ENCODE measurements at places on chromosomes 6 and 20. TPM values are rescaled to one million over a fixed set of nuclear protein-coding genes. Genes with fewer than 3 reads are reported as not detected.

- no peak for DNase-seq
Observed at GRCh38 chr6:48973491-48973890, 489.6 kb downstream of the MMUT start.

GRCh38 chr20:49758781-49759180 is 45.1 kb upstream of the B4GALT5 start:
- no peak for DNase-seq

- DNase-seq: peak; percentile 15
Observed at GRCh38 chr6:138987080-138987642, 892 bp downstream of the REPS1 start.

DNA sequence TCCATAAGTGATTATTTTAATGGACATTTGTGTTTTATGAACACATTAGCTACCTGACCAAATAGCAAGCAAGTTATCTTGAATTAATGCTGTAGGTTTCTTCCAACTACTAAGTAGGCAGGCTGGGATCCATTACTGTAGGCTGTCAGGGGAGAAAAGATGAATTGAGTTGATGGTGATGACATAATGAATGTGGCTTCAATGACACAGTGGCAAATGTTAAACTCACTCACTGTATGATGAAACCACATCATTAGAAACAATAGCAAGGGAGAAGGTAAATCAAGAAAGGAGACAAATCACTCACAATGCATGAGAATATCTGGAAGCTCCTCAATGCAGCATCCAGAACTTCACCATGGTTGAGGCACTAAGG is 529.7 kb upstream of the CITED2 start:
- DNase-seq: no peak

GRCh38 chr20:34131491-34131890 is 19.4 kb upstream of the EIF2S2 start:
- DNase-seq: no peak

DNA sequence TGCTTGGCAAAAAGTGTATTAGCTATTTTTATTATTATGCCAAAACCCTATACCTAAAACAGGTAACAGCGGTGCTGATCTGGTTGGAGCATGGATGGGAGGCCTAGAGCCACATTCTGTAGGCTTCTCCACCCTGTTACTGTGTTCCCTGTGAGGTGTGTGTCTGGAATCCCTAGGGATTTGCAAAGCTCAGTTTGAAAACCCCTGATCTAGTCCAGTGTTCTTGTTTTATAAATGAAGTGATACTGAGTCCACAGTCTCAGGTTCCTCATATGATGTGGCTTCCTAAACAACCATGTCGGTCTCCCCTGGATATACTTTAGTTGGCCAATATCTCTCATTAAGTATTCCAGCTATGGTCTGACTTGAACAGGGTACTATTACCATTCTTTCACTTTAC is 16.3 kb downstream of the ACSS2 start:
- no peak for DNase-seq

- DNase-seq: no peak
Observed at GRCh38 chr6:47512872-47513271, 35.3 kb downstream of the CD2AP start.

- no peak for DNase-seq
Observed at GRCh38 chr6:71277926-71278600, 10.5 kb upstream of the OGFRL1 start.

GRCh38 chr20:33781945-33782344 is 29.2 kb upstream of the CHMP4B start:
- no peak for DNase-seq

GRCh38 chr6:34236131-34236442 is 586 bp upstream of the HMGA1 start:
- no peak for DNase-seq

DNA sequence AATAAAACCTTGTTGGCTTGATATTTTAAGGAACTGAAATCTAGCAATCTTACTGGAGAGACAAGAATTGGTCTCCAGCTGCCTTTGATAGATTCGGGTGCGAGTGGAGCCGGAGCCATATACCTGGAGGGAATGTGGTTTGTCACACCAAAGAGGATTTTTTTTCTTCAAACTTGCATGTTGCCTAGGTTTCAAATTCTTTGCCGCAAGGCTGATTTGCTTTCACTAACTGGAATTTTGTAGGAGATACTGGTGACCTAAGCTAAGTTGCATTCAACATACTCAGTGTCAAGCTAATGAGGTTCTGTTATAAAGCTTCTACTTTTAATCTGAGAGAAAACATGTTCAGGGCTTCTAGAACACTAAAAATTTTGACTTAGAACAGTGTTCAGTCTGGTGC is 39.7 kb upstream of the ASIP start:
- no peak for DNase-seq

DNA sequence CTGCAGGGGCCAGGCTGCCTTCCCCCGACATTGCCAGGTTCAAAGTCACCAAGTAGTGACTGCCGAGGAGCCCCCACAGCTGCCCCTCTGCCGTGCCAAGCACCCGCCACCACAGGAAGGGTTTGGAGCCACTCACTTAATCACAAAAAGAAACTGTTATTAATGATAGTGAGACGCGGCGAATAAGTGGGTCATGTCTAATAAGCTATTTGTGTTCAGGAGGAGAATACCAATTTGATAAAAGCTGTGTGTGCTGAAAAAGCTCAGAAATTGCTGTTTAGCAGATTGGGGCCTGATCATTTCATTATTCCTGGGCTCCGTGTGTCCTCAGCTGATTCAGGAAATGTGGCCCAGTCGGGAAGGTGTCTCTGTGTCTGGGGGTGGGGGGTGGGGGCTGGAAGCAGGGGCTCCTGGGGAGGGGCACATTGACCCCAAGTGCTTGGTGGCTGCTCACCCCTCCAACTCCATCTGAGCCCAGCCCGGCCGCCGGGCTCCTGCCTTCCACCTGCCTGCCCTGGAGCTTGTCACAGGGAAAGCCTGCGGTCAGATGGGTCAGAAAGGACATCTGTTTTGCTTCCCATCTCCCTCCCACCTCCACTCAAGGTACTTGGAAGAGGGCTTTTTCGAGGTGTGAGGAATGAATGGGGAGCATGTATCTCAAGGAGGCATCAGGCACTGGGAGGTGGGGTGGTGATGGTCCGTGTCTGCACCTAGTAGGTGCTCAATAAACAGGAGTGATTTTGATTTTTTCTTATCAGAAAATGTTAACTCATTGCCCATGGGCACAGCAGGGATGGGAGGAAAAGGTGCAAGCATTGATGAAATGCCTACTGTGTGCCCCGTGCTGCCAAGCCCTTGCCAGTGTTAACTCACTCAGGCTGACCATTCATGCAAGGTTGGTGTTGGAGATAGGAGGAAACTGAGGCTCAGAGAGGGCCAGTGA is 3.0 kb downstream of the VSTM2L start:
- no peak for DNase-seq

DNA sequence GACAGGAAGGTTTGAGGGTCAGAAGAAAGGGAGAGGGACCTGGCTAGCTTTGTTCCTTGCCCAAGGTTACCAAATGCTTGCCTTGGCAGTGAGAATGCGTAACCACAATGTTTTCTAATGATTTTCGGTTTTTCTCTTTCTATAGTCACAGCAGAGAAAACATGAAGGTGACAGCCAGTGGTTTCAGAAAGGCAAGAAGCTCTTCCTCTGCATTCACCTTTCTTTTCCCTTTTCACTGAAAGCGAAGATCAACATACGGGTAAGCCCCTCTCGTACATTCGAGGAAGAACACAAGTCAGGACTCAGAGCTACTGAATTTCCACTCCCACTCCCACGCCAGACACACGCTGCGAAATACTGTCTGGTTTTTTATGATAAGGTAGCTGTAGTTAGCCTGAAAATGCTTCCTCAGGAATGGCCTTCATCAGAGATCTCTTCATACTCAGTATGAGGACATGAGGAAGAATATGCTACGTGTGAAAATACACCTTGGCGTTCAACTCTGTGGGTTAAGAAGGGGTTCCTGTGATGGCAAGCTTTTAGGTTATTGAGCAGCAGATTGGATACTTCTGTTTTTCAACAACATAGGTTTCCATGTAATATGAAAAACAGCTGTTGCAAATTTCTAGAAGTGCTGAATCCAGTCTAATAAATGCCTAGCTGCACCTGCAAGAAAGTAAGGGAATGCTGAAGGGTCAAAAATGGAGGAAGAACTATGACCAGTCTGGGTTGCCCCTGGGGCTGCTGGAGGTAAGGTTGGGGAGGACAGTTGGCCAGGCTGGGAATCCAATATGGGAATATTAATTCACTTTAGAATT is 7.4 kb upstream of the CD83 start:
- no peak for DNase-seq

GRCh38 chr6:73309535-73309784 is 44.6 kb downstream of the DPPA5 start:
- no peak for DNase-seq

DNA sequence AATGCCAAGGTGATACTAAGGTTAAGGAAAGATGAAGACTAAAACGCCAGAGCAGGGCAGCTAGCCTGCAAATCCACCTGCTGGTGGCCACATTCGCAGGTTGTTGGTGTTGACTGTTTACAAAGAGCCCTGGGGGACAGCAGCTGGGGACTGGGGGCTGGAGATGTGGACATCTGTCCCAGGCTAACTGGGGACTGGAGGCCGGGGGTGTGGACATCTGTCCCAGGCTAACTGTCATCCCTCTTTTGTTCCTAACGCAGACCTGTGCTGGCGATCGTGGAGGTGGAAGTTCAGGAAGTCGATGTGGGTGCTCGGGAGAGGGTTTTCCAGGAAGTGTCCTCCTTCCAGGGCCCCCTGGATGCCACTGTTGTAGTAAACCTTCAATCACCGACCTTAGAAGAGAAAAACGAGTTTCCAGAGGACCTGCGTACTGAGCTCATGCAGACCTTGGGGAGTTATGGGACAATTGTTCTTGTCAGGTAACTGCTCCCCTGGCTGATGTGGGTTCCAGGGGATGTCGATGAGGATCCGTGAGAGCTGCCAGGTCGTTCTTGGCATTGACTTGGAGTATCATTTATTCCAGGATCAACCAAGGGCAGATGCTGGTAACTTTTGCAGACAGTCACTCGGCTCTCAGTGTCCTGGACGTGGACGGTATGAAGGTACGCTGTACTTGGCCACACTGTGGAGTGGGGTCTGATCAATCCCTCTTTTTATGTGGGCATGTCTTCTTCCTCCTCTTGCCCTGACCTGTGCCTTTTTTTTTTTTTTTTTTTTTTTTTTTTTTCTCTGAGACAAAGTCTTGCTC is 87.0 kb downstream of the SERAC1 start:
- DNase-seq: no peak

DNA sequence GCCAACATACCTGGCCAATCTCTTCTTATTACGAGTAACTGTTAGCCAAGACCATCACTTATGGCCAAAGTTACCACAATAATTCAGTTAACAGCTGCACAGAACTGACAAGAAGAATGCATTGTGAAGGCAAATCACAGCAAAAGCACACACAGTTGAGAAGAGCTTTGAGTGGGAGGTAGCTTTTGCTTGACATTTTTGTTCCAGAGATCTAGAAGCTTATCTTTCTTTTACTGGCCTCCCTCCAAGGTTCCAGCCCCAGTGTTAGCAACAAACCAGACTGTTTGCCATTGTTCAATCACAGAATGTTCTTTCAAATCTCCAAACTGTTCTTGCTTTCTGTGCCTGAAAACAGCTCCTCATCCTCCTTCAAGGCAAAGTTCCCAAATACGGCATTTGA is 35.9 kb upstream of the IRAK1BP1 start:
- DNase-seq: no peak

GRCh38 chr6:150711584-150712504 is 112.2 kb downstream of the PLEKHG1 start:
- peak; percentile 36 for DNase-seq

GRCh38 chr6:24666097-24666640 is 530 bp downstream of the TDP2 start:
- DNase-seq: no peak

The PRL gene
- not detected for total RNA-seq

The IMPG1 gene
- total RNA-seq: not detected

The BEND3 gene
- total RNA-seq: 2.3 TPM

The MAFB gene
- total RNA-seq: 3.7 TPM

The SNAI1 gene
- total RNA-seq: 1.4 TPM

The BPIFA3 gene
- not detected for total RNA-seq

The SYCP2L gene
- 2.4 TPM for total RNA-seq

The NFKBIL1 gene
- 14.0 TPM for total RNA-seq

The GRM1 gene
- total RNA-seq: 4.6 TPM

The CCR6 gene
- total RNA-seq: not detected

Data from heart right ventricle (tissue), 16 donors.